ENCODE measurements at places on chromosomes 3 and 15. TPM values are rescaled to one million over a fixed set of nuclear protein-coding genes. Genes with fewer than 3 reads are reported as not detected.

GRCh38 chr3:185406121-185406620, 43.2 kb downstream of the MAP3K13 start:
- H3K36me3 ChIP-seq = no peaks in the 10 kb centered on the region
- no peak for DNase-seq
- no peaks in the 10 kb centered on the region for H3K27me3 ChIP-seq
- H3K4me3 ChIP-seq = no peak overlapping the region

Gene IQCB1
- 19.4 TPM for total RNA-seq

DNA sequence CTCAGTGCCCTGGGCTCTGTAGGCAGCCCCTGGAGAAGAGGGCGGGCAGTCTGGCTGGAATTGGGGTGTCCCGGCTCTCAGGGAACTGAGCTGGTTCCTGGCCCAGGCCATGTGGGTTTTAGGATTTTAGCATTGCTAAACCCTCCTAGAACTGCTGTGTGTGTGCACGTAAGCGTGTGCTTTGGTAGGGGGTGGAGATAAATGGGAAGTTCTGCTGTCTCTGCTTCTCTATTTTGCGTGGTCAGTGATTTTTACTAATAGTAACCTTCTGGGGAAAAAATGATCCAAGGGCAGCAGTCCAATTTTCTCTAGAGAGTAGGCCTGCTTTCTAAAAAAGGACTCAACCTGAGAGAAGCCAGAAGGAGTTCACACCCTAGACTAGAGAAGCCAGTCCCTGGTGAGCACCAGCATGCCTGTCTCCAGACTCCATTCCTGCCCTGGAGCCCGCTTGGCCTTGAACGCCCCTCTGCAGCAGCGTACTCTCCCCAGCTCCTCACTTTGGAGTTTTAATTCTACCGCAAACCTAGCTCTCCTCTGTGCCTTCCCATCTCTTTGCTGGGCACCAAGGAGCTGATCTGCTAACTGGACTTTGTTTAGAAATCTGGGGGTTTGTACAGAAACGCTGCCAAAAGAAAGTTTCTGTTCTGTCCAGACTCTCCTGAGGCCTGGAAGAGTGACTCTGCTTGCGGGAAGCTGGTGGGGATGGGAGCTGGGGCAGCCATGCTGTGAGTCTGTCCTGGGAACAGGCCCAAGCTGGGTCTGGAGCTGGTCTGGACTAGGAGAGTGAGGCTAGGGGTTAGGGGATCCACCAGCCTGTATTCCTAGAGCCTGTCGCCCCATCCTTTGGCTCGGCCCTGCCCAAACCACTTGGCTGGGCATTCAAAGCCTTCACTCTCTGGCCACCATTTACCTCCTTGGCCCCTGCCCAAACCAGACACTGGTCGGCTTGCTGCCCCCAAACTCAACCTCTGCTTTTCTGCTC, 19.7 kb downstream of the CORO2B start:
- peaks cover 13% of the 10 kb centered on the region for H3K4me1 ChIP-seq
- no peak overlapping the region for H3K4me3 ChIP-seq
- H3K27me3 ChIP-seq = no peaks in the 10 kb centered on the region
- no peak for DNase-seq

DNA sequence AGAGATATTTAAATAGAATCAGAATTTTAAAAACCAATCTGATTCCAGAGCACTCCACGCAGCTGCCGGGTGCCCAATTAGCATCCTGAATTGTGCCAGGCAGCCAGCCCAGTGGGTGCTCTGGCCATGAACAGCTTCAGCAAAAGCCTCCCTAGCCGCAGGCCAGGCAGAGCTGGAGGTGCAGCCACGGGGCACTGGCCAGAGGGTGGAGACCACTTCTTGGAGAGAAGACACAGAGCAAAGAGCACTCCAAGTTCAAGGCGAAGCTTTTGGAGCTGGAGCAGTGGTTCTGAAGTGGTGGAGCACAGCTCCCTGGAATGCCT, 475.6 kb upstream of the PROK2 start:
- H3K36me3 ChIP-seq = no peaks in the 10 kb centered on the region
- peaks cover 13% of the 10 kb centered on the region for H3K4me1 ChIP-seq
- no peaks in the 10 kb centered on the region for H3K27me3 ChIP-seq
- no peak for DNase-seq
- H3K4me3 ChIP-seq = no peak overlapping the region

- peak overlapping the region; percentile 41 for H3K4me3 ChIP-seq
- H3K36me3 ChIP-seq = no peaks in the 10 kb centered on the region
- peaks cover 76% of the 10 kb centered on the region for H3K4me1 ChIP-seq
- peak overlapping the region; percentile 84 for H3K27ac ChIP-seq
- no peak for DNase-seq
These were observed 279.8 kb downstream of the FOXP1 start for GRCh38 chr3:71303627-71304200.

DNA sequence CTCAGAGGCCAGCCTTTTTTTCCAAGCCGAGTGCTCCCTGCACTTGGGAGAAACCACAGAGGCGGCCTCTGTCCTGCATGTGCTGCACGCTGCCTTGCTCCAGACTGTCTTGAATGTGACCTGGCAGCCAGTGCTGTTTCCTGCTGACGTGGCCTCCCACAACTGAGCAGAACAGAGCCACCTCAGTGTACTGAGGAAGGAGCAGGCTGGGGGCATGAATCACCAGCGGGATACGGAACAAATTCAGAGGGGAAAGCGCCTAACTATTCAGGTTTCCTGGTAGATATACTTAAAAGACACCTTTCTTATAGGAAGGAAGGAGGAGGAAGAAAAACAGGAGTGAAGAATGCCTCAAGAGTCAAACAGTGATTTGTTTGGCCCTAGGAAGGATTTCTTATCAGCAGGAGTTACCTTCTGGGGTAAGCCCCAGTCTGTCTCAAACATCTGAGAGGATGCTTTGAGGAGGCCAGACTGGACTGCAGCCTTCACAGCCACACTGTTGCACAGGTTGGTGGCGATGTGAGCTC, 114.0 kb downstream of the FNDC3B start:
- H3K27ac ChIP-seq = peak overlapping the region; percentile 83
- H3K36me3 ChIP-seq = no peaks in the 10 kb centered on the region
- peaks cover 43% of the 10 kb centered on the region for H3K4me1 ChIP-seq
- DNase-seq = peak; percentile 98
- no peaks in the 10 kb centered on the region for H3K27me3 ChIP-seq

- H3K27me3 ChIP-seq = no peaks in the 10 kb centered on the region
- H3K36me3 ChIP-seq = no peaks in the 10 kb centered on the region
- no peak overlapping the region for H3K27ac ChIP-seq
- H3K4me1 ChIP-seq = no peaks in the 10 kb centered on the region
- no peak for DNase-seq
These were observed 107.2 kb upstream of the RASGRP1 start for GRCh38 chr15:38671675-38672254.

- H3K27me3 ChIP-seq = no peaks in the 10 kb centered on the region
- DNase-seq = no peak
- no peaks in the 10 kb centered on the region for H3K36me3 ChIP-seq
These were observed 28.0 kb upstream of the VGLL4 start for GRCh38 chr3:11671648-11672100.

DNA sequence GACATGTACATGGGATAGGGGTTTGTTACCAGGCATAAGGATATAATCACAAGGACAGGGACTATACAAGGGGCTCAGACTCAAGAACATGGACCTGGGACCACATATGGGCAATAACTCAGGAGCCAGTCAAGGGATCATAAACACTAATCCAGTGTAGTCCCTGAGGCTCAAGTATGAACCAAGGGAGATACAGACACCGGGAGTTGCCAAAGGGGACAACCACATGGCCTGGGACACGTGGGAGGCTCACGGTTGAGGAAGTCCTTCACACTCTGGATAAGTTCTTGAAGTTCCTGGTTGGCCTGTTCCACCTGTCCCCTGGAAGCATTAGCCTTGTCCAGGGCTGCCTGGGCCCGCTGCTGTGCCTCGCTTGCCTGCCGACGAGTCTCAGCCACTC, 1.8 kb upstream of the USP19 start:
- no peak overlapping the region for H3K27ac ChIP-seq
- peaks cover 57% of the 10 kb centered on the region for H3K36me3 ChIP-seq
- DNase-seq = no peak
- H3K27me3 ChIP-seq = no peaks in the 10 kb centered on the region
- no peak overlapping the region for H3K4me3 ChIP-seq

Gene GXYLT2
- 6.8 TPM for total RNA-seq

Gene CHRM5
- total RNA-seq = not detected

DNA sequence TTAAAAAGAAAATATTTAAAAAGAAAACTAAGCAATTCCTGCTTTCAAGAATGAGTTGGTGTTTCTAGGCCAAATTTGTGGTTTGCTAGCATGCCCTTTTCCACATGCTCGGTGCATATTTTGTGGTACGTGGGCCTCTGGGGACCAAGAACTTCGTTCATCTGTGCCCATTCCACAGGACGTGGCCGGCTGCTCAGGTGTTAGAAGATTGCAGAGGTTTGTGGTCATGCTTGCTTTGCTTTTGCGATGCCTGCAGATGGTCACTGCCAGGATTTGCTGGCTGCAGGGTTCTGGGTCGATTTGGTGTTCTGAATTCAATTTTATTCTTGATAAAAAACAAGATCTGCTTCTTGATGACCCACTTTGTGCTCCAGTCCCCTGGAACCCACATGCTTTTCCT, 7.5 kb downstream of the PSTPIP1 start:
- no peak overlapping the region for H3K4me3 ChIP-seq
- H3K36me3 ChIP-seq = no peaks in the 10 kb centered on the region
- no peaks in the 10 kb centered on the region for H3K27me3 ChIP-seq
- no peak for DNase-seq
- no peak overlapping the region for H3K27ac ChIP-seq

DNA sequence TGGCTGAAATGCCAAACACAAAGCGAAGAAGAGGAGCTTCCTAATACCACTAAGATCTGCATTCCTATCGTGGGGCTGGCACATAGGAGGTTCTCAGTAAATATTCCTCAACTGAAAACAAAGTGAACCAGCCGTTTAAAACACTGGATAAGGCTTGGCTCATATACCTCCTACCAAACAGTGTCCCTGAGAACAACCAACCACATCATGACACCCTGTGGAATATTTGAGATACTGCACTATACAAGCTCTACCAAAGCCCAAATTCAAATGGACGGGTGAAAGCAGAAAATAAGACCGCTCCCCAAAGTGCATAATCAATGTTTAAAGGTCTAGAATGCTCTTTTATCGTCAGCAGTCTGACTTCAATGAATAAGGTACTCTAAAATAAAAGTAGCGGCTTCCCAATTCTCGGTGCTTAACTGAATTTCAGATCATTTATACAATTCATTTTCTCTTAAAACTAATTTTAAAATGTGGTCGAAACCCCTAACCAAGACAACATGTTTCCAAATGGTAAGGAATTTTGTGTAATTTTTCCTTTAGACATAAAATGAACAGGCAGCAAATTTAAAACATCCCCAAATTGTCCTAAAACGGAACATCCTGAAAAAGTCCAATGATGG, 425.8 kb downstream of the ERC2 start:
- DNase-seq = no peak
- H3K36me3 ChIP-seq = no peaks in the 10 kb centered on the region
- no peak overlapping the region for H3K4me3 ChIP-seq
- no peak overlapping the region for H3K27ac ChIP-seq

Gene SLCO2A1
- total RNA-seq = 10.0 TPM

Gene PCYT1A
- total RNA-seq = 88.6 TPM

GRCh38 chr3:52167240-52167639, 13.0 kb upstream of the POC1A start:
- no peak overlapping the region for H3K4me3 ChIP-seq
- no peak overlapping the region for H3K27ac ChIP-seq
- no peaks in the 10 kb centered on the region for H3K27me3 ChIP-seq
- no peaks in the 10 kb centered on the region for H3K36me3 ChIP-seq

DNA sequence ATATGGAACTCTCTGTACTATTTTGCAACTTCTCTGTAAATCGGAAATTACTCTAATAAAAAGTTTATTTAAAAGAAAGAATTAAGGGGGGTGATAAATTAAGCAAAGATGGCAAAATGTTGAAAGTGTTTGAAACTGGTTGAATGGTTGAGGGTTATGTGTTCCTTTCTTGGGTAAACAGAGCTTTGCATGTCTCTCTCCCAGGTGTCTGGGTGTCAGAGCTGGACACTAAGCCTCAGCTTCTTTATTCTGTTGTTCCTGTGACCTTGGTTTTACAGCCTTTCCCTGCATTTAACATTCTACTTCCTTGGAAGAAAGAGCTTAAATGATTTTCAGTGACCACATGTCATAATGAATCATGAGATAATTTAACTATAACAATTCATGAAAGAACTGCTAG, 7.2 kb downstream of the GPR171 start:
- no peaks in the 10 kb centered on the region for H3K27me3 ChIP-seq
- no peak for DNase-seq
- no peaks in the 10 kb centered on the region for H3K36me3 ChIP-seq
- H3K4me3 ChIP-seq = no peak overlapping the region
- H3K4me1 ChIP-seq = no peaks in the 10 kb centered on the region
- no peak overlapping the region for H3K27ac ChIP-seq

Gene CLEC3B
- 58.9 TPM for total RNA-seq

GRCh38 chr15:98231696-98232440, 271.4 kb downstream of the ARRDC4 start:
- H3K4me3 ChIP-seq = no peak overlapping the region
- no peak for DNase-seq
- no peaks in the 10 kb centered on the region for H3K36me3 ChIP-seq

DNA sequence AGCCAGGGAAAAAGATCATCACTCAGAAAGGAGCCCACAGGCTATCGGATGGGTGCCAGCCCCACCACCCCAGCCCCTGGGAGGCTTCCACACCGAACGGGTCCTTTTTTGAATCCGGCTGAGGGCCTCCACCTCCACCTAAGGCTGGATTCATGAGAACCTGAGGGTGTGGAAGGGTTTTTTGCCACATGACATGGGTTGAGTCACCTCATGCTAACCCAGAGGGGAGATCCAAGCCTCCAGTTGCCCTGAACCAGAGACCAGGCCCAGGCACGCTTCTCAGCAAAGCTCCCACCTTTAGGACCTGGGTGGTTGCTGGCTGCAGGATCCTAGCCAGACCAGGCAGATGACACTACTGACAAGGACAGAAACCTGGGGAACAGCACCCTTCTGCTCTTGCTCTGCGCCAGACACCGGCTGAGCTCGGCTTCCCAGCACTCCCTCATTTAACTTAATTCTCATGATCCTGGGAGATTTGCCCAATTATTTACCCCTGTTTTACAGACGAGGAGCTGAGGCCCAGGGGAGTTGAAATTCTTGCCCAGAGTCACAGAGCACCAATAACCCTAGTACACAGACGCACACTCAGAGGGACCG, 25.6 kb downstream of the DUSP7 start:
- no peak overlapping the region for H3K4me3 ChIP-seq
- DNase-seq = no peak
- H3K4me1 ChIP-seq = no peaks in the 10 kb centered on the region
- H3K27me3 ChIP-seq = no peaks in the 10 kb centered on the region

DNA sequence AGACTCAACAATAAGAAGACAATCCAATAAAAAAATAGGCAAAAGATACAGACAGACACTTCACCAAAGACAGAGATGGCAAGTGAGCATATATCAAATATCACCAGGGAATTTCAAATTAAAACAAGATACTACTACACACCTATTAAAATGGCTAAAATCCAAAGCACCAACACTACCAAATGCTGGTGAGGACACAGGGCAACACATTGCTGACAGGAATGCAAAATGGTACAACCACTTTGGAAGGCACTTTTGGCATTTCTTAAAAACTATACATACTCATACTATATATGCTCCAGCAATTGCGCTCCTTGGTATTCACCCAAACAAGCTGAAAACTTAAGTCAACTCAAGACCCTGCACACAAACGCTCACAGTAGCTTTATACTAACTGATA, 12.9 kb downstream of the DLG1 start:
- no peaks in the 10 kb centered on the region for H3K36me3 ChIP-seq
- H3K27ac ChIP-seq = no peak overlapping the region
- DNase-seq = no peak
- no peak overlapping the region for H3K4me3 ChIP-seq
- no peaks in the 10 kb centered on the region for H3K27me3 ChIP-seq

GRCh38 chr3:120393243-120393642, 44.1 kb upstream of the LRRC58 start:
- no peaks in the 10 kb centered on the region for H3K27me3 ChIP-seq
- peaks cover 36% of the 10 kb centered on the region for H3K36me3 ChIP-seq
- no peak overlapping the region for H3K4me3 ChIP-seq
- no peaks in the 10 kb centered on the region for H3K4me1 ChIP-seq
- DNase-seq = no peak
